ENCODE measurements at places on chromosomes 4 and X. TPM values are rescaled to one million over a fixed set of nuclear protein-coding genes. Genes with fewer than 3 reads are reported as not detected.

Gene UPF3B
- 4.2 TPM for total RNA-seq

Gene PRRG3
- 6.1 TPM for total RNA-seq

Gene DGAT2L6
- not detected for total RNA-seq

Gene EXOC1L
- total RNA-seq, result not detected

Gene STPG2
- 3.7 TPM for total RNA-seq

Gene ZAR1
- total RNA-seq, result 0.25 TPM

Gene ADH1C
- total RNA-seq, result 0.25 TPM

Gene FOXR2
- total RNA-seq, result not detected

Gene UNC5C
- total RNA-seq, result 14.0 TPM

Gene BRS3
- 0.49 TPM for total RNA-seq

Gene SCRG1
- total RNA-seq, result 3.0 TPM

Gene NKX6-1
- total RNA-seq, result not detected

Gene HAUS3
- total RNA-seq, result 27.0 TPM

Gene GPM6B
- 323 TPM for total RNA-seq

Gene POLN
- 5.2 TPM for total RNA-seq

Gene UBE2D3
- 206 TPM for total RNA-seq

Gene TXK
- 0.98 TPM for total RNA-seq

Gene ZNF518B
- 60.5 TPM for total RNA-seq

Gene ZNF711
- 103 TPM for total RNA-seq

Gene NUDT10
- total RNA-seq, result 39.1 TPM

Gene DCX
- 461 TPM for total RNA-seq

Gene DRD5
- total RNA-seq, result 0.74 TPM

Gene SPANXN5
- total RNA-seq, result not detected

Gene CFP
- total RNA-seq, result 0.49 TPM

Gene PPP4R3C
- total RNA-seq, result not detected

Gene CXCL1
- 1.5 TPM for total RNA-seq

Gene CXCL3
- not detected for total RNA-seq

Gene TMPRSS11A
- not detected for total RNA-seq

Gene TIGD2
- total RNA-seq, result 9.1 TPM

Gene TET2
- total RNA-seq, result 29.5 TPM

Gene KCTD8
- total RNA-seq, result 2.5 TPM

Gene MAGEC2
- total RNA-seq, result not detected

Gene TRAM1L1
- total RNA-seq, result 22.1 TPM

Gene S100G
- not detected for total RNA-seq

Gene FREM3
- total RNA-seq, result under 0.01 TPM

Gene CDX4
- total RNA-seq, result not detected

Gene HTRA3
- total RNA-seq, result 2.0 TPM

Gene KLKB1
- total RNA-seq, result 0.74 TPM

Gene FGFBP1
- not detected for total RNA-seq

Gene HTR2C
- 1.5 TPM for total RNA-seq

Gene NONO
- 224 TPM for total RNA-seq

Gene USP17L5
- not detected for total RNA-seq

Gene BEND4
- total RNA-seq, result 8.6 TPM

Gene SLITRK2
- 6.1 TPM for total RNA-seq

Gene CD40LG
- total RNA-seq, result not detected

Gene BTK
- total RNA-seq, result 0.49 TPM

Gene CTAG2
- total RNA-seq, result not detected
